ENCODE measurements at places on chromosomes 11 and 22. TPM values are rescaled to one million over a fixed set of nuclear protein-coding genes. Genes with fewer than 3 reads are reported as not detected.

DNA sequence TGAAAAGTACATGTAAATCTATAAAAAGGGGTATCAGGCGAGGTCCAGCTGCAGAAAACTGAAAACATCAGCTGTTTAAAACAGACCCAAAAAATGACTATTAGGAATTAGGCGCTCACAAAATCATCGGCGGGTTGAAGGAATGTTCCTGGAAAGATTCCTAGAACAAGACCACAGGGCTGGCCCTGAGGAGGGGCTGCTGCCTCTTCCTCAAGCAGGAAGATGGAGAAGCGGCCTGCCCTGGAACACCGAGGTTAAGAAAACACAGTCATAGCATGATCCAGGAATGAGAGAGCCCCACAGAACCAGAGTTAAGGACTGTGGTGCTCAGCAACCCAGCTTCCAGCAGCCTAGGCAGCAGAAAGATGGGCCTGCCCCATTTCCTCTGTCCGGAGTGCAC lies 78.4 kb downstream of the C11orf91 start:
- no peak for DNase-seq

DNA sequence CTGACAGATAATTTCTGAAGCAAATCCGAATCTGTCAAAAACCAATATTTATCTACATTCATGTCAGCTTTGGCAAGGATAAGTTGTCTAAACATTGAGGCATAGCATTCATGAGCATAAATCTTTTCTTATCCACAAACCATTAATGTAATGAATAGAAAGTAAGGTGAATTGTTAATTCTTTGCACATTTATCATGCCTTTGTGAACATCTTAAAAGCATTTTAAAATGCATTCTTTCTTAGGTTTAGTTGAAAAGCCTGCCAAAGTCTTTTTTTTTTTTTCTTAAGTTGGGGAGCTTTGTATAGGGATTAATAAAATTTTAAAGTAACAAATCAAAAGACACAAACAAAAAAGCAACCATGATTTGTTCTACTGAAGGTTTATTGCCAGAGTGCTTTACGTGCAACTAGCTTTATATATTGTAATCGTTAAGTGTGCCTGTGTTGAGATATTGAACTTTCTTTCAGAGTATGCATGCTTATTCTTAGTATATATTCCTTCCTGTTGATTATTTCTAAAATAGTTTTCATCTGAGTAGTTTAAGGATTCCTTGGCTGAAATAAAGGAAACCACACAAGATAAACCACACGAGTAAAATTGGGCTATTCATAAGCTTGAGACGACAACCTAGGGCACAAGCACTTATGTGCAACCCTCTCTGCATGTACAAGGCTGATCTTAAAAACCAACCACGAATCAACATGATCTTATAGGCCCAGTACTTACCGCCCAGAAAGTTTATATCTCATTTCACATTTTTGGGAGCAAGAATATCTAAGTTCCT lies 1110.9 kb upstream of the CNTN5 start:
- no peak for DNase-seq

DNA sequence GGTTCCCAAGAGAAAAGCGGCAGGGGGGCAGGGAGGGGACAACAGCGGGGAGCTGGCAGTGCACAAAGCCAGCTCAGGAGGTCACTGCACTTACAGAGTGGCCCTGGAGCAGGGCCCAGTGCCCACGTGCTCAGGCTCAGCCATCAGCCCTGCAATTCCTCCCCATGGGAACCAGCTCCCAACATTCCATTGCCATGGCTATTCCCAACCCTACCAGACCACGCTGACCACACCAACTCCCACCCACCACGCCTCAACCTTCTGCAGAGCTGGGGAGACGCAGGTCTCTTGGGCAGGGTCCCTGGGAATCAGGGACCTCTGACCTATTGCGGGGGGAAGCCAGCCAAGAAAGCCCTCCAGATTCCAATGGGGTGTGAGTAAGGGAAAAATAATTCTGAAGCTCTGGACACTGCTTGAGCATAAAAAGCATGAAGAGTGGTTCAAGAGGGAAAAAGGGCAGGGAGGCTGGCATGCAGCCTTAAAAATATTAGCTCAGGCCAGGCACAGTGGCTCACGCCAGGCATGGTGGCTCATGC lies 38.3 kb upstream of the TFIP11 start:
- DNase-seq: no peak

GRCh38 chr11:44716256-44716655 lies 10.5 kb upstream of the TSPAN18 start:
- no peak for DNase-seq

- DNase-seq: no peak
Observed at GRCh38 chr11:126380909-126381308, 25.4 kb downstream of the ST3GAL4 start.

- no peak for DNase-seq
Observed at GRCh38 chr11:118448294-118448693, 12.0 kb downstream of the KMT2A start.

GRCh38 chr22:22662095-22662494 lies 17.7 kb downstream of the GGTLC2 start:
- DNase-seq: no peak

GRCh38 chr11:66834943-66835342 lies 8.3 kb upstream of the RCE1 start:
- no peak for DNase-seq

Gene PKDREJ
- not detected for total RNA-seq

GRCh38 chr11:104148706-104149105 lies 15.2 kb downstream of the PDGFD start:
- DNase-seq: no peak

Gene OR52L1
- total RNA-seq: not detected

Gene KCNE3
- 8.2 TPM for total RNA-seq

GRCh38 chr11:69213316-69213715 lies 57.6 kb downstream of the SMIM38 start:
- DNase-seq: no peak

Gene SNAP29
- 19.1 TPM for total RNA-seq

DNA sequence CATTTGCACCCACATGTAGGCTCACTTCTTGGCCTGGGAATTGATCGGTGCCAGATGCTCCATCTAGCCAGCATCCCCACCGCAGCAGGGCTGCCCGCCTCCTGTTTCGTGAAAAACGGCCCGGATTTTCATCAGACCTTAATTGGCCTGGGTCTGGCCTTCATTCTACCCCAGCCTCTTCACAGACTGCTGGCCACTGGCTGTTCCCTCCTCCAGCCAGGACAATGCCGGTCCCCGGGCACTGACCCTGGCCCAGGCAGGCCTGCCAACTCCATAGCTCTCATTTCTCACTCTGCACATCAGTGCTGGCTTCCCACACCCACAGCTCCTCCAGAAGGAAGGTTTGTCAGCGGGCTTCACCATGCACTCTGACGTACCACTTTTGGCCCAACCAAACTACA lies 27.9 kb downstream of the TIMP3 start:
- no peak for DNase-seq

- no peak for DNase-seq
Observed at GRCh38 chr11:28887681-28888080, 779.5 kb downstream of the METTL15 start.

Gene PHOX2A
- not detected for total RNA-seq

Gene AIFM3
- total RNA-seq: 1.8 TPM

Gene EXPH5
- total RNA-seq: 17.3 TPM

DNA sequence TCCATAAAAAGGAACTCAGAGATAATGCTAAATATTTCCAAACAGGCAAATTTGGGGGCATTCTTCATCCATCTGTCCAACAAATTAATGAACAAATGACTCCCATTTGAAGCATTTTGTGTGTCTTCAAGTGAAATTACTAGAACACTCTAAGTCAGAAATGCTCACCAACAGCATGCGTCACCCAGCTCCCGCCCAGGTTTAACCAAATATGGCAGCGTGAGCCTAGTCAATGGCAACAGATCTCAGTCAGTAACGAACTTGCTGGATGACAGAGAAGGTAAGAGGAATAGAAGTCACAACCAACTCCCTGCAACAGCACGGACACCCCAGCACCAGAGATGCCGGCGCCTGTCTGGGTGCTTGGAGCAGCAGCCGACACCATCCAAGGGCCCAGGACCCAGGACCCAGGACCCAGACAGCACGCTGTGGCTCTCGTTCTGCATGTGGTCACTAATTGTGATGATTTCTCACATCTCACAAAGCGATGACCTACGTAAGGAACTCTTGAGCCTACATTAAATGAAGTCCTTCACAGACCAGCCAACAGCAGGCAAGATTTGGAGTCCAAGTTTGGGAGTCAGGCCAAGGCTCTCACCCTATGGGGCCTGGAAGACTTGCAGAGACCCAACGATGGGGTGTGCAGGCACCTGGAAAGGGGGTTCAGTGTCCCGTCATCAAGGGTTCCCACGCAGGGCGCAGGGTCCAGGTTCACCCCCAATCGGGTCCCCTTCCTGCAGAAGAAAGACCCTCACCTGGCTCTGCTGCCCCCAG lies 556.9 kb downstream of the BRD1 start:
- DNase-seq: no peak

DNA sequence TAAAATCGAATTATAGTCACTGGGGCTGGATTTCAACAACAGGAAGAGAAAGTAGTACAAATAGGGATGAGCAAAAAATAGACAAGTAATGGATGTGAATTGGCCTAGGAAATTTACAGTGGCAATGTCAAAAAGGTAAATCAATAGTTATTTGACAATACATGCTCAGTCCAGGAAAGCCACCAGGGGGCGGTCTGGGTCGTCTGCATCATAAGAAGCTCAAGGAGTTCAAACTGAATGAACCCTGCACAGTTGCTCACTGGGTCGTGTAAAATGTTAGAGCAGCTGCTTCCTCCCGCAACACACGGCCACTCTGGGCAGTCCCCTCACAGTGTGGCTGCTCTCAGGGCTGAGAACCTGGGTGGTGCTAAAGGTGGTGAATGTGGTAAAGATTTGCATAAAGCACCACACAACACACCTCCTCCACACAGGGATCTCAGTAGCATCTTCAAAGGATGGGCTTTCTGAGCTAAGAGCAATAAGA lies 85.9 kb downstream of the ZNF280B start:
- DNase-seq: no peak

Data from prostate gland (tissue), 2 donors.